ENCODE measurements at places on chromosomes 12 and 14.

DNA sequence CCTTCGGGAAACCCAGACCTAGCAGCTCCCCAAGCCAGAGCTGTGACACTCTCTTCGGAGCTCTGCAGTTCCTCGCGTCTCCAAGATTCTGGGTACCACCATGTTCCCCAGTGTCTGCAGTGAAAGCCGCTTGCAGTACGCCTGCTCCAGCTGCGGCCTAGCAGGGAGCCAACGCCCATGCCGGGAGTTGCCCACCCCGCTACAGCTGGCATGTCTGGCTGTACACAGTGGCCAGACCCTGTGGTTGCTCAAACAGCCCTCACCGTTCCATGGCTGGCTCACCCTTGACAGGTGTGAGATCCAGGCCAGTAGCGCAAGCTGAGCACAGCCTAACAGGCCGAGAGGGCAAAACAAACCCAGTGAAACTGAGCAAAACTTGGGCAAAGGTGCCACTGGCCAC, 503.8 kb upstream of the RPL10L start:
- no peak for DNase-seq

DNA sequence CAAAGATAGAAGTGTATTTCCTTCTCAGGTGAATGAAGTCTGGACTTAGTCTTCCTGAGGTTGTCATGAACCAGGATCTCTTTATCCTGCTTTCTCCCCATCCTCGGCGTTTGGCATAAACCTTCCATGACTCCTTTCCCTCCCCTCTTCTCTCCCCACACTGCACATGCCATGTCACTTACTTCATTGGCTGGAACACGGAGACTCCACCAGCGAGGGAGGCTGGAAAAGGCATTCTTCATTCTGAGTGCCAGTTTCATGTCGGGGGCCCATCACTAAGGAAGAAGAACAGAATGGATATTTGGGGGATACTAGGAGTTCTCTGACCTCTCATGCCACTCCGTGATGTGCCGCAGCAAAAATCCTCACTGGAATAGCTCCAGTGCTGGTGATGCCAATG, 105.6 kb downstream of the VCPKMT start:
- DNase-seq = no peak

GRCh38 chr14:22488522-22489243, 100.3 kb downstream of the DAD1 start:
- DNase-seq = no peak

GRCh38 chr12:88615490-88615889, 35.2 kb upstream of the KITLG start:
- DNase-seq = no peak

DNA sequence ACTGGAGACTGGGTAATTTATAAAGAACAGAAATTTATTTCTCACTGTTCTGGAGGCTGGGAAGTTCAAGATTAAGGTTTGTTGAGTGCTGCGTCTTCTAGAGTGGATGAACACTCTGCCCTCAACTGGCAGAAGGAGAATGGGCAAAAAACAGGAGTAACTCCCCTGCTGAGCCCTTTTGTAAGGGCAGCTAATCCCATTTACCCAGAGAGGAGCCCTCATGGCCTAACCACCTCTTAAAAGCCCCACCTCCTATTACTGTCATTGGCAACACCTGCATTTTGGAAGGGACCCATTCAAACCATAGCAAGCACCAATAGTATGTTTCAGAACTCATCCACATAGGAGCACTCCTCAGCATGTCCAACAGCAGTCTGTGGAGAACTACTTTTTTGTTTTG, 47.4 kb downstream of the BORCS5 start:
- DNase-seq = no peak

DNA sequence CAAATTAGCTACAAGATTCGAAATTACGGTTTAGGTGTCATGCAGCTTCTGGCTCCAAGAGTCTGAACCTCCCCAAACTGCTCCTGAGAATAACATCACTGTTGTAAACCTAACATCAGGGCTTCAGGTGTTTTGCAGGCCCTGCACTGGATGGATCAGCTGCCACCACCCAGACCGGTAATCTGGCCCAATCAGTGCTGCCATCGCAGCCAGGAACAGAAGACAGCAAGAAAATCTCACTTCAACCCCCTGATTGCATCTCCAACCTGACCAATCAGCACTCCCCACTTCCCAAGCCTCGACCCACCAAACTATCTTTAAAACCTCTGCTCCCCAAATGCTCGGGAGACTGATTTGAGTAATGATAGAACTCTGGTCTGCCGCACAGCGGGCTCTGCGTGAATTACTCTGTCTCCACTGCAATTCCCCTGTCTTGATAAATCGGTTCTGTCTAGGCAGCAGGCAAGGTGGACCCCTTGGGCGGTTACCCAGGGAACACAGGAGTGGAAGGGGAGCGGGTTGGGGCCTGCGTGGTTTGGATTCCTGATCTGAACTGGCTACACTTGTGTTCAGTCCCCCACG, 268.5 kb upstream of the SFSWAP start:
- DNase-seq = no peak

GRCh38 chr12:119715268-119715620, 47.3 kb downstream of the PRKAB1 start:
- DNase-seq = no peak
